ENCODE measurements at places on chromosomes 5 and 9. TPM values are rescaled to one million over a fixed set of nuclear protein-coding genes. Genes with fewer than 3 reads are reported as not detected.

Gene CCDC180
- total RNA-seq, result 0.37 TPM

Gene SHISAL2B
- total RNA-seq, result not detected

Gene STK32A
- total RNA-seq, result 37.9 TPM

Gene ENTPD8
- not detected for total RNA-seq

Gene IL5
- not detected for total RNA-seq

Gene TMOD1
- 3.0 TPM for total RNA-seq

Gene TMEM174
- not detected for total RNA-seq

Gene IFNA13
- not detected for total RNA-seq

Gene C5orf46
- not detected for total RNA-seq

Gene TMEM8B
- 0.55 TPM for total RNA-seq

Gene F2RL1
- total RNA-seq, result 0.77 TPM

Gene TAF11L10
- total RNA-seq, result not detected

Gene DCAF10
- 10.6 TPM for total RNA-seq
